ENCODE measurements at places on chromosomes 4 and X. TPM values are rescaled to one million over a fixed set of nuclear protein-coding genes. Genes with fewer than 3 reads are reported as not detected.

DNA sequence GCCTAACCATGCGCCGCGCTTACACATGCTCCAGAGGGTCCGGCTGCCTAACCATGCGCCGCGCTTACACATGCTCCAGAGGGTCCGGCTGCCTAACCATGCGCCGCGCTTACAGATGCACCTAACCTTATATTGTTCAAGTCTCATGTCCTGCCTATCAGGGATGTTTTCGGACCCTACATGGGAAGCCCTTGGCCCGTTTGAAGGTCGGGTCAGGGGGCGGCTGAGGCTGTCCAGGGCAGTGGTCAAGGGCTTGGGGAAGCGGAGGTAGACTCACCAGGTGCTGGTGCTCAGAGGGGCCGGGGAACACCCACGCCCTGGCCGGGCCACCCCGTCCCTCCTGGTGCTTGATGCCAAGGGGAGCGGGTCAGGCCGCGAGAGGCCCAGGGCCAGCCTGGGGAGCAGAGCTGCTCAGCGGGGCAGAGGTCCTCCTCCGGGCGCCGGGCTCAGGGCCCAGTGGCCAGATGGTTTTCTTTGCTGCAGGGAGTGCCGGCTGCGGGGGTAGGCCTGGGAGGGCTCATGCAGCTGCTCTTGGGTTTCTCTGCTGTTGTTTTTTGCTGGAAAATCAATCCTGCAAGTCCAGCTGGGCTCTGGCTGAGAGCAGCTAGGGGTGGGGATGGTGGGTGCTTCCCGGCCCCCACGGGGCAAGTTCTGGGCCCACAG, 35.4 kb upstream of the SPON2 start:
- H3K4me1 ChIP-seq = peaks cover 22% of the 10 kb centered on the region
- H3K36me3 ChIP-seq = no peaks in the 10 kb centered on the region
- peak overlapping the region; percentile 2 for H3K4me3 ChIP-seq
- peak; percentile 84 for DNase-seq

DNA sequence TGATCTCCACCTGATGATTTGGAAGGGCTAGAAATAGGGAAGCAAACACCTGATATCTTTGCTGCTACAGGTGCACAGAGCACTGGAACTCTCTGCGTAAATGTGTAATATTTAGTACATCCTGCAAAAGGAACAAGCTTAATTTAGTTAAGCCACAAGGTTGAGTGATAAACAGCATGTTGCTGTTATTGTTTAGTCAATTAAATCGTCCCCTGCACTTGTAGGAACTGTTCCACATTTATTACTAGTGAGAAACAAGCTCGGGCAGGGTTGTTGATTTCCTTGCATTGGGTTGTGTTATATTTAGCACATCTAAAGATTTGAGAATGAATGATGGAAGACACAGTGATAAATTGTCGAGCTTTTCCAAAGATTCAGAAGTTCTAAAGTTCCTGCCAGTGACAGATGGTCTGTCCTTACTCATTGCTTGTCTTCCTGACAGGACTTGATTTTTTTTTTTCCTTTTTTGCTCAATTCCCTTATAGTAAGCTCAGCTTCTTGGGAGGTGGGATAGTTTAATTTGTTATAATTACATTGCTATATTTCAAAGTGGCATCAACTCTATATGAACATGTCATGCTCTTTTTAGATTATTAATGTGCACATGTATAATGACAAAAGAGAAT, 627.0 kb upstream of the ATOH1 start:
- H3K36me3 ChIP-seq = no peaks in the 10 kb centered on the region
- H3K4me1 ChIP-seq = no peaks in the 10 kb centered on the region
- no peak overlapping the region for H3K27ac ChIP-seq
- DNase-seq = no peak
- no peak overlapping the region for H3K4me3 ChIP-seq
- no peaks in the 10 kb centered on the region for H3K27me3 ChIP-seq

- no peak for DNase-seq
- H3K4me3 ChIP-seq = no peak overlapping the region
- no peak overlapping the region for H3K27ac ChIP-seq
Observed at GRCh38 chr4:1410491-1411325, 4.5 kb upstream of the NKX1-1 start.

DNA sequence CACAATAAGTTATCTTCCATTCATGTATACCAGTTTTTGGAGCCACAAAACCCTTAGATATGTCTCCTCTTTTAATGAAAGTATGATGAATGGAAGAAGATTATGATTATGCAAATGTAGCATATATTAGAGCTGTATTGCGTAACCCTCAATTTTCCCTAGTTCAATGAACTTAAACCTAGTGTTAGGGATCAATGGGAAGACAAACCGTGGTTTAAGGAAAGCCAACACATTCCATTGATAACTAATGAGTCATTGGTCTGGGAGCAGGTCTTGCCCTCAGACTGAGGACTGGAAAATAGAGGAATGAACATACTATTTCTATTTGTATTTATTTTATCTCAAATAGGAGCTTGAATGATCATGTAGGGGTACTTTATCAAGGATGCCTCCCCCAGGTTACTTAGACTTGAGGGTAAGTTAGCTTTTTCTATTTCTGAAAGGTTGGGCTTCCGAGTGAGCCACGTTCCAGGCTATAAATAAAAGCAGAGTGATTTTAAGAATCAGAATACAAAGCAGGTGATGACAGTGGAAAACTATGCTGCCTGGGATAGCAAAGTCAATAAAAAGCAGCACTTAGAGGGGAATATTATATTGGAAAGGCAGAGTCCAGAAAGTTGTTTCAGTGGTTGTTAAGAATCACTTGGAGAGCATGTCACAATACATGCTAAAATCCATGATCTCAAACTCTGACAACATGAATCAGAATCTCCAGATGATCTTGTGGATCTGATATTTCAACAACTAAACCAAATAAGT, 356.0 kb downstream of the ADAM29 start:
- no peak for DNase-seq
- H3K36me3 ChIP-seq = no peaks in the 10 kb centered on the region
- H3K4me1 ChIP-seq = no peaks in the 10 kb centered on the region
- H3K27ac ChIP-seq = no peak overlapping the region
- H3K4me3 ChIP-seq = no peak overlapping the region

DNA sequence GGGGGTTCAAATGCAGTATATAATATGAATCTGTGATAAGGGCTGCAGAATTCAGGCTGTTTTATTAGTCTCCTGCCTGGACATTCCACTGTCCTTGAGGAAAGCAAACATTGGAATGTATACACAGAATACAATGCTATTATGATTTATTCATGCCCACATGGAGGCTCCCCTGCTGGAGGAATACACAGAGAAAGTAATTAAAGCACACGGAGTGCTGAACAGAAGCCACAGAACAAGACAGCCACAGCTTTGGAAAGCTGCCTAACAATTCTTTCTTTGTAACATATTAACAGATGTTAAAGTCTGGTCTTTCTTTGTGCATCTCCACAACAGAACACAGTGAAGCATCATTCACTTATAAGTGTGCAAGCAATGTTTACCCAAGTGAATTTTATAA, 155.8 kb downstream of the ARAP2 start:
- no peak for DNase-seq
- no peak overlapping the region for H3K27ac ChIP-seq
- H3K36me3 ChIP-seq = no peaks in the 10 kb centered on the region
- H3K4me1 ChIP-seq = no peaks in the 10 kb centered on the region
- H3K27me3 ChIP-seq = no peaks in the 10 kb centered on the region
- H3K4me3 ChIP-seq = no peak overlapping the region

The FAM3A gene
- 55.9 TPM for total RNA-seq

The PABPC4L gene
- 54.0 TPM for total RNA-seq

The CACNA1F gene
- total RNA-seq = not detected

Measured in uterus (tissue), 4 donors.